ENCODE measurements at places on chromosomes 1 and 21.

DNA sequence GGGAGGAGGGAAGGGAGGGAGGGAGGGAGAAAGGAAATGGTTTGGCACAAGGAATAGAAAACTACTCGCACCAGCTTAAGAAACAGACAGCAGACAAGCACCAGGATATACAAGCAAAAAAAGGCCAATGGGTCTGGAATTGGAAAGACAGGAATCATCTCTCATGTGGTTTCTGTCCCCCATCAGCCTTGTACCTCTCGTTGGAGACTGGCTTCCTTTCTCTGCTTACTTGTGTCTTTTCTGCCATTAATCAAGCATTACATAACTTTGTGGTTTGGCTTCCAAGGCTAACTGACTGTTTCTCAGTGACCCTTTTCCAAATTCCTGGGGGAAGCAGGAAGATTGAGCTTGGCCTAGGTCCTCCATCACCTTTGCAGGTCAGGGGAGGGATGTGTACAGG is 11.8 kb upstream of the RALGPS2 start:
- no peak for DNase-seq

- DNase-seq, result no peak
These were observed 42.5 kb downstream of the C1orf21 start for GRCh38 chr1:184429335-184429734.

DNA sequence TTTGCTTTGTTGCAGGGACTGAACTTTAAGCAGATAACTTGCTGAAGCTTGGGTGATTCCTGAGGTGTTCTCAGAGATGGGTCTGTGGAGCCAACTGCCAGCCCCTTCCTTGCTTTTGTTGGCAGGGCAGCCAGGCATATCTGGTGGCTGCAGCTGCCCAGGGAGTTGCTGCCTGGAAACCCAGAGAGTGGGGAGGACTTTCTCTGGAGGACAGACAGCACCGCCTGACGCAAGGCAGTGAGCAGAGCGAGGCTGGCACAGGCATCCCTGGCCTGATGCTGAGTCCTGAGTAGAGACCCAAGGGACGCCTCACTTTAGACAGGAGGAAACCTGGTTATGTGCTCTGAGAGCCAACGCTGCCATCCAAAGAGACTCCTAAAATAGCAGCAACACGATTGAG is 9.8 kb upstream of the OLFML2B start:
- DNase-seq, result no peak

DNA sequence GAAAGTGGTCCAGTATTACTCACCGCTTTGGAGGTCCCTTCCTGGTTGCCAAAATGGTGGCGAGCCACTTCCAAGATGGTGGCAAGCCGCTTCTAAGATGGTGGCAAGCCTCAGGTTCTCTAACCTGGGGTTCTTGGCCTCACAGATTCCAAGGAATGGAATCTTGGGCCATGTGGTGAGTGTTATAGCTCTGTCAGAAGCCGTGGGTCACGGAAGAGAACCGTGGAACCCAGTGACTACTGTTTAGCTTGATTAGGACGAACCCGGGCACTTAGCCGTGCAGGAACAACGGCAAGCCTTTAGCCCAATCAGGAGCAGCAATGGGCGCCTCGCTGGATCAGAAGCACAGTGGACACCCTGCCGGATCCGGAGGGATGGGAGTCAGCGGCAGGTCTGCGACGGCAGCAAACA is 356.2 kb upstream of the TMPRSS15 start:
- no peak for DNase-seq

DNA sequence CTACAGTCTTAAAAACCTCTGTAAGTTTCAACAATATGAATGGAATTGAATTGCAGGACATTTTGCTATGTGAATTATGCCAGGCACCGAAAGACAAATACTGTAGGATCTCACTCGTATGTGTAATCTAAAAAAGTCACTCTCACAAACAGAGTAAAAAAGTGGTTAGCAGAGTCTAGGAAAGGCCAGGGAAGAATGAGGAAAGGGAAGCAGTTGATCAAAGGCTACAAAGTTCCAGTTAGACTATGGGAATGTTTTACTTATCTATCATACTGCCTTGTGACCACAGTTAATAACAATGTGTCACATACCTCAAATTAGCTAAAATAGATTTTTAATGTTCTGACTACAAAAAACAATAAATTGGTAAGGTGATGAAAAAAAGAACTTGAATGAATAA is 565.4 kb upstream of the BRINP3 start:
- DNase-seq, result no peak

GRCh38 chr1:6104631-6105030 is 58.9 kb downstream of the KCNAB2 start:
- DNase-seq, result no peak
